ENCODE measurements at places on chromosomes 6 and 20.

DNA sequence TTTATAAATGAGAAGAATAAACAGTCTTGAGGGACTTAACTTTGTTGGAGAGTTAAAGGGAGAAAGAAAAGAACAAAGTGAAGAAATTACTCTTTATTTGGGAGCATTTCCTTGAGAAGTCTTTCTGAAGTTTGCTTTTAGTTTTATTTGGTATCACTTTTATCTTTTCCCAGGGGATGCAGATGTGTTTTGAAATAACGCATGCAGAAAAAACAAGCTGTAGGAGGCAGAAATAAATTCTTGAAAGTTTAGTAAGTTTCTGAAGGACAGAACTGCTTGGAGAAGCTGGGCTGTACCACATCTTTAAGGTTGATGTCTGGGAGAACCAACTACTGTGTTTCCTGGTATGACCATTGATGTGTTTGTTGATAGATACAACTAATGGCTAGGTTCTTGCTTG is 75.0 kb downstream of the PLCB4 start:
- no peak for DNase-seq

GRCh38 chr6:119614138-119614537 is 264.6 kb upstream of the MAN1A1 start:
- DNase-seq = no peak

GRCh38 chr6:44333942-44334341 is 8.5 kb upstream of the SPATS1 start:
- DNase-seq = no peak

DNA sequence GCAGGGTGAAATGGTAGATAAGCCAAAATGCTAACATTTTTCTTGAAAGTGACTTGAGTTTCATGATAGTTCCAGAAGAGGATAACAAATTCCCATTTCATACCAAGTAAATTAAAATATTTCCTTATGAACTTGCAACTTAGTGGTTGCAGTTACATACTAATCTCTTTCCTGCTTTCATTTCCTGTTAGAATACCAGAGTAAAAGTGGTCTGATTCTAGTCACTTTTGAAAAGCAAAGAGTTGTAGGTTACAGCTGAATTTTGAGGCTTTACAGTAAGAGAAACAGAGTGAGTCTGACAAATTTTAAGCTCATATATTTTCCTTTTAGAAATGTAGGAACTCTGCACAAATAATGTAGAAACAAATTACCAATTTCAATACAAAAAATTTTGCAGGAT is 117.4 kb downstream of the ZFAND3 start:
- no peak for DNase-seq

DNA sequence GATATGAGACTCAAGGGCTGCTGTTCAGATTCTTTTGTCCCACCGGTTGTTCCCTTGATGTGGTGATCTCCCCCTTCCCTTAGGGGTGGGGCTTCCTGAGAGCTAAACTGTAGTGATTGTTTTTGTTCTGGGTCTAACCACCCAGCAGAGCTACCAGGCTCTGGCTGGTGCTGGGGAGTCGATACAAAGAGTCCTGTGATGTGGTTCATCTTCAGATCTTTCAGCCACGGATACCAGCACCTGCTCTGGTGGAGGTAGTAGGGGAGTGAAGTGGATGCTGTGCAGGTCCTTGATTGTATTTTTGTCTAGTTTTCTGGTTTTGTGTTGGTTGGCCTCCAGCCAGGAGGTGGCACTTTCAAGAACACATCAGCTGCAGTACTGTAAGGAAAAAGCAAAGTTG is 801.6 kb downstream of the EPHA7 start:
- DNase-seq = no peak

DNA sequence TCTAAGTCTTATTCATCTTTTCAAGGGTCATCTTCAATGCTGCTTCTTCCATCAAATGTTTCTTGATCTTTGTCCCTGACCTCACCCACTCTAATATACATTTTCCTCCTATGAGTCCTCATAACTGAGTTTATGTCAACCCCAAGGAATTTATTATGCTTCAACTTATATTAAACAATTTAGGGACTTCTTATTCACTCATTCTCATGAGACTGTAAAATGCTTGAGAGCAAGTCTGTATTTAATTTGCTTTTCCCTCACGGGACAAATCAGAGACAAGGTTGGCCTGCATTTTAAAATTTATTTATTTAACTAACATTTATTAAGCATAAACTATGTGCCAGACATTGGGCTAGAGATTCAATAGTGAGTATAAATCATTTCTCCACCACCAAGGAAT is 312.0 kb upstream of the NT5E start:
- DNase-seq = no peak

DNA sequence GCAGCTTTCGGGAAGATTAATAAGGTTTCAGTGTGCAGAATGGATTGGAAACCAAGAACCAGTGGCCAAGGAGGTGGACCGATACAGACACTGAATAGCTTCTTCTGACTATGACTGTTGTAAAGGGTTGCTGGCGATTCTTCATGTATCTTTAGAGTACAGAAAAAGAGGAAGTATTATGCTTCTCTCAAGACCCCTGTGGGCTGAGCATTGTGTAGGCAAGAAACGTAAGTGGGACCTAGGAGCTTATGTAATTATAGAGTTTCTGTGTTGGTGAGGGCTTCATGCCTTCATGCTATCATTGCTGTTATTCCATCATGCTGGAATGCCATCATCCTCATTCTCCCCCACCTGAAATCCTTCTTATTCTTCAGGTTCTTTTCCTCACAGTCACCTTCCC is 105.4 kb upstream of the AKIRIN2 start:
- no peak for DNase-seq

- no peak for DNase-seq
Observed at GRCh38 chr6:161429921-161430490, 156.1 kb upstream of the AGPAT4 start.

DNA sequence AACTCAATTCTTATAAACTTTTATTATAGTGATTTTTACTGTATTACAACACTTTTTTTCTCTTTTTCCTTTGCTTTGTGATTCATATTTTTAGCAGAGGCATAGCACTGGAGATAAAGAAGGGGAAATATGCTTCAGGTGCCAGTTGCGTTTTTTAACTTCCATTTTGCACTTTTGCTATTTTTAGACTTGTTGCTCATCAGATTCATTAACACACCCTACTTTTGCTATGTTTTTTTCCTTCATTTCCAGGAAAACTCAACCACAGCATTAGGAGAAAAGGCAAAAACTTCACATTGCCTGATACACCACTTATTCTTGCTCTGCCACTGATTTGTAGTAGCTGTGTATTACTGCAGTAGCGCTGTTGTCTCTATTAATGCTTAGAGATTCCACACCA is 8.0 kb upstream of the TMEM30A start:
- no peak for DNase-seq

DNA sequence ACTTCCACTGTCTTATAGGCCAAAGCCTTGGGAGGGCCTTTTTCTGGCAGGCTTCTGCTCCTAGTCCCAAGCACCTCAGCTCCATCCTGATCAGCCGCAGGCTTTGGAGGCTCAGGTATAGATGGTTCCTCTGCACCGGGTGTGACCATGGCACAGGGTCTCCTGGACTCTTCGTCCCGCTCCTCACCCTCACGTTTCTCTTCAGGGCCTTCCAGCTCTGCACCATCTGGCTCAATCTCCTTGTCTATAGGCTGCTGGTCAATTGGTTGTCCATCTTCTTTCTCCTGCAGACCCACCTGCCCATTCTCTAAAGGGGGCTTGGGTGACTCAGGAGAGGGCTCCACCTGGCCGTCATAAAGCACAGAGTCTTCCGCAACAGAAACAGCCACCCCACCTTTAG is 37.0 kb downstream of the BFSP1 start:
- DNase-seq = no peak

- no peak for DNase-seq
Observed at GRCh38 chr20:841568-842546, 8.3 kb downstream of the FAM110A start.

DNA sequence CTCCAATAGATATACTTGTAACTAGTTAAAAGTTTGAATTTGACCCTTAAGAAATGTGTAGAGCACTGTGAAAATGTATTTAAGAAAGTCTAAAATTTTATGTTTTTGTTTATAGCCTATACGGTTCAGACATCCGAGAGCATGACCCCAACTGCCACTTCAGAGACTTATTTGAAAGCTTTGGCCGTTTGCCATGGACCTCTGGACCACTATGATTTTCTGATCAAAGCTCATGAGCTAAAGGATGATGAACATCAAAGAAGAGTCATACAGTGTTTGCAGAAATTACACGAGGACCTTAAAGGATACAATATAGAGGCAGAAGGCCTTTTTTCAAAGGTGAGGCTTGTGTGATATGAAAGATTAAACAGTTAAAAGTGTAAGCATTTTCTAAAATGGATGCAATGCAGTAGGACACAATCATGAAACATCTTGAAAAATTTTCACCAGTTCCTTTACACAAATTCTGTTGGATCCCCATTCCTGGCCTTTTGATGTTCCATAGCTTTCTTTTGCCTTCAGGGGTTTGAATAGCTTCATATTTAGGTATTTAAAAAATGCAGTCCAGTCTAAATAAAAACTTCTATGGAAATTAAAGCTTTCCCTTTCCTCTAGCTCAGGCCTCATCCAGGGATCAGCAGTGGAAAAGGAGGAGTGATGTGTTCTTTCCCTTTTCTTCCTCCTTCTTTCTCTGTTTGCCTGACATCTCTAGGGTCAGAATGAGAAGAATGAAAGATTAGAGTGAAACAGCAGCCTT is 29.0 kb downstream of the AFG1L start:
- DNase-seq = no peak

GRCh38 chr20:58008866-58009265 is 219.6 kb downstream of the ANKRD60 start:
- DNase-seq = no peak

DNA sequence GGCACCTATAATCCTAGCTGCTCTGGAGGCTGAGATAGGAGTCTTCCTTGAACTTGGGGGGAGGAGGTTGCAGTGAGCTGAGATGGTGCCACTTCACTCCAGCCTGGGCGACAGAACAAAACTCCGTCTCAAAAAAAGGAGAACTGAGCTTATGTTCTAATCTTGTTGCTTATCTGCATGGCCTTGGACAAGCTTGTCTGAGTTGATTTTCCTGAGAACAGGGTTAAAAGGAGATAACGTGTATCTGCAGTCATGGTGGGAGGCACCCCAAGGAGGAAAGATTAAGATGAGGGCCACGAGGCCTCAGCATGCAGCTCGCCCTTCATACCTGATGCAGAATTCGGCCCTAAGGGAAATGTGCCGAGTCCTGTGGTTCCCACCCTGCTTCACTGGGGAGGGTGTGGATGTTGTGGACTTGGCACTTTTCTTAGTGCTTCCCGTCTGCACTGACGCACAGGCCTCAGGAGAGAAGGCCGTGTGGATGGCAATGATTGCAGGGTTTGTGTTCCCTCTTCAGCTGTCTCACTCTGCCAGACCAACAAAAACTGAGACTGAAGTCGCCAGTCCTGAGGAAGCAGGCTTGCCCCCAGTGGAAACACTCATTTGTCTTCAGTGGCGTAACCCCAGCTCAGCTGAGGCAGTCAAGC is 56.3 kb downstream of the EZR start:
- no peak for DNase-seq

DNA sequence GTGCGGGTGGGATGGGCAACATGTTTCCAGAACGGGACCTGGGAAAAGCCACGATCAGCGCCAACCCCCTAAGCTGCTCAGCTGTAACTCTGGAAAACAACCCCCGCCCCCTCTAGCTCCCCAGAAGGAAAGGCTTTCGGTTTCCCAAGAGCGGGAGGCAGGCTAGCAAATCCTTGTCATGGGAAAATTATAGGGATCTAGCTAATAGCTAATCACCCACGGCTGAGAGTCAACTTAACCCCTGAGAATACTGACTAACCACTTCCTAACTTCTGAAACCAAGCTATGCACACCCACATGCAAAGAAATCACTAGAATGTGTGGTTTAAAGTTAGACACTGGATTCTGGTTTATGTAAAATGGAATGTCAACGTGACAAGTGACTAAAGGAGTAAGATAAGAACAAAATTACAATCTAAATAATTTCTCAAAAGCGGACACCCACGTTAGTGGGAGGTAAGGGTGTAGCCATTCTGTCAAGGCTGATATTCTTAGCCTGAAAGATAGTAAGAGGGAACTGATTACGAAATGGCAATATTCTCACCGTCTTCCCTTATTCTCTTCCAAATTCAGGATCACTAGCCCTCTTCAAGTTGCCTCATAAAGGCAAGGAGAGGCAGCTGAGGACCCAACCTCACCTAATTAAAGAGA is 20.1 kb downstream of the JAG1 start:
- no peak for DNase-seq

DNA sequence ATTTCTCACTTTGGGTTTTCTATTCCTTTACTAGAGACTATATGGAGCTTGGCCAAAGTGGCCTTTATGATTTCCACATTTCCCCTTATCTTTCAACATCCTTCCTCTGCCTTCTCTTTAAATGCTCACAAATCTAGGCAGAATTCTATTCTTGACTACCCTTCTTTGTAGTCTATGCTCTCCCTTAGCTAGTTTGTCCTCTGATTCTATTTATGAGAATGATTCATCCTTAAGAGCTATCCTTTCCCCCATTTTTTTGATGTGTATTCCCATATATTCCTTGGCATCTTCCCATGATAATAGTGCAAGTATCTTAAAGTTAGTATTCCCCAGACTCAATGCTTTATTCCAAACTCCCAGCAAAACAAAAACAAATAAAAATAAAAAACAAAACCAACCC is 53.1 kb downstream of the IL20RA start:
- DNase-seq = no peak

- no peak for DNase-seq
Observed at GRCh38 chr20:10581823-10582222, 92.0 kb downstream of the JAG1 start.

GRCh38 chr6:12126051-12126450 is 113.9 kb downstream of the HIVEP1 start:
- no peak for DNase-seq

- DNase-seq = no peak
Observed at GRCh38 chr6:107803957-107804356, 20.2 kb downstream of the SCML4 start.

- no peak for DNase-seq
Observed at GRCh38 chr6:11315743-11316437, 83.4 kb upstream of the NEDD9 start.

GRCh38 chr6:114287461-114287860 is 55.4 kb downstream of the HS3ST5 start:
- no peak for DNase-seq

GRCh38 chr6:780706-781105 is 87.8 kb upstream of the EXOC2 start:
- no peak for DNase-seq

DNA sequence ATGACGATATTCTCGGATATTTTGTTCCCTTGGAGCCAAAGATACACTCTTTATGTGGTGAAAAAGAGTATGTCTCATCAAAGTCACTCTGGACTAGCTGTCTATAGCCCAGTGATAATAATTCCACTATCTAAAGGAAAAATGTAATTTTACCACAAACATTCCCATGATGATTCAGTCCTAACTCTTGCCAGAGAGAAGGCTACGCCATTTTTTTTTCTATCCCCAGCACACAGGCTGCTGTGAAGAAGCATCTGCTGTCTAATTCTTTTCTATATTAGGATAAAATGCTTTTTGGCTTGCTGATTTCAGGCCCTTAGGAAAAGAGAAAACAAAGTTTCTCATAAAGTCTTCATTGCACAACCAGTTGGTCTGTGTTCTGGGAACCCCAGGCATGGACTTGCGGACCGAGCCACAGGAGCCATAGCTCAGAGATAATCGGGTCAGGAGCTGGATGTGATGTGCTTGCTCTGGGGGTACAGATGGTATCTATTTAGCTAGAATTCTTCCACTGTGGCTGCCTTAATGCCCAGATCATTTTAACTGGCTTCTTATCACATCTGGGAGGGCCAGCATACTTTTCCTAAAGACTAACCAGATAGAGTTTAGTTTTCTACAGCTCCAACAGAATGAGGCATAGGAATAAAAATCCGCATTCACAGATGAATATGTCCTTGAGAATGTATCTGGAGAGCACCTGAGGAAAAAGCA is 683.7 kb upstream of the ID4 start:
- DNase-seq = no peak

- no peak for DNase-seq
Observed at GRCh38 chr6:5996714-5997419, 9.9 kb downstream of the NRN1 start.

Measured in activated B cell treated with CpG ODN at 0.5 μM for 24 hours (primary cell).